ENCODE measurements at places on chromosomes 12 and 14.

GRCh38 chr12:6635856-6636531 is at the start of gene LPAR5:
LPAR5 (minus strand) TSS chr12:6635959; CDS start chr12:6621248, 14,711 bp downstream.
- DNase-seq = no peak

GRCh38 chr14:39434401-39434800 is 2.2 kb upstream of the FBXO33 start:
- no peak for DNase-seq

DNA sequence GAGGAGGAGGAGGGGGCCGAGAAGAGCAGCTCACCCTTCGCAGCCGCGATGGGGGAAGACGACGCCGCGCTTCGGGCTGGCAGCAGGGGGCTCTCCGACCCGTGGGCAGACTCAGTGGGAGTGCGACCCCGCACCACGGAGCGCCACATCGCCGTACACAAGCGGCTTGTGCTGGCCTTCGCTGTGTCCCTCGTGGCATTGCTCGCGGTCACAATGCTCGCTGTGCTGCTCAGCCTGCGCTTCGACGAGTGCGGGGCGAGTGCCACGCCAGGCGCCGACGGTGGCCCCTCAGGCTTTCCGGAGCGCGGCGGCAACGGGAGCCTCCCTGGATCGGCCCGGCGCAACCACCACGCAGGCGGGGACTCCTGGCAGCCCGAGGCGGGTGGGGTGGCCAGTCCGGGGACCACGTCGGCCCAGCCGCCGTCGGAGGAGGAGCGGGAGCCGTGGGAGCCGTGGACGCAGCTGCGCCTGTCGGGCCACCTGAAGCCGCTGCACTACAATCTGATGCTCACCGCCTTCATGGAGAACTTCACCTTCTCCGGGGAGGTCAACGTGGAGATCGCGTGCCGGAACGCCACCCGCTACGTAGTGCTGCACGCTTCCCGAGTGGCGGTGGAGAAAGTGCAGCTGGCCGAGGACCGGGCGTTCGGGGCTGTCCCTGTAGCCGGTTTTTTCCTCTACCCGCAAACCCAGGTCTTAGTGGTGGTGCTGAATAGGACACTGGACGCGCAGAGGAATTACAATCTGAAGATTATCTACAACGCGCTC is 745 bp downstream of the TRHDE start:
- peak; percentile 20 for DNase-seq

DNA sequence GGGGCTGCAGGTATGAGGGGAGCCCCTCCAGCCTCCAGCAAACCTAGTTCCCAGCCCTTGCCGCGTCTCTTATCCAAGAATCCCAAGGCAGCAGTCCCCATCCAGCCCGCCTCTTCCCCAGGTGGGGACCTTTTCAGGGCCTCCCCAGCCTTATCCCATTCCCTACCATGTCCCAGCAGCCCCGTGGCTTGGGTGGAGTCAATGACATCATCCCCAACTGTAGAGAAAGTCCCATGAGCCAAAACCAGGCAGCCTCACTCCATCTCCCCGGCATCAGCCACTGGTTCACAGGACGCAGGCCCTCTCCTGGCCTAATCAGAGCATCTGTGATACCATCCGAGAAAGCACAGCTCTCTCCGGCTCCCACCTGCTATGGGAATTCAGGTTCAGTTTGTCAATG is 131.0 kb downstream of the NCOR2 start:
- peak; percentile 23 for DNase-seq

DNA sequence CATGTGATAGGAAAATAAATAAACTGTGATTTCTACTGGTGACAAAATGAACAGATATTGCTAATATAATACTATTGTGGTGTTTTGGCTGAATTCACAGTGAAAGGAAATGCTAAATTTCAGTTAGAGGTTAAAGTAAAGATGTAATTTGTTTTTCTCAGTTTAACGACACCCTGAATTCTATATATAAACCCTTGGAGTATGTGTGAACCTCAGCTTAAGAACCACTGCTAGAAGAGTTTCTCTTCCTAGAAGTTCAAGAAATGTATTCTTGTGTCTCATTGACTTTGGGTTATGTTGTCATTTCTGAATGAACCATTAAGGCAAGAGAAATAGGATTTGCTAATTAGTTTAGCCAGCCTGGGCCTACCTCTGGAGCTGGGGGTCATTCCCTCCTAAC is 8.2 kb downstream of the FBXO34 start:
- no peak for DNase-seq

DNA sequence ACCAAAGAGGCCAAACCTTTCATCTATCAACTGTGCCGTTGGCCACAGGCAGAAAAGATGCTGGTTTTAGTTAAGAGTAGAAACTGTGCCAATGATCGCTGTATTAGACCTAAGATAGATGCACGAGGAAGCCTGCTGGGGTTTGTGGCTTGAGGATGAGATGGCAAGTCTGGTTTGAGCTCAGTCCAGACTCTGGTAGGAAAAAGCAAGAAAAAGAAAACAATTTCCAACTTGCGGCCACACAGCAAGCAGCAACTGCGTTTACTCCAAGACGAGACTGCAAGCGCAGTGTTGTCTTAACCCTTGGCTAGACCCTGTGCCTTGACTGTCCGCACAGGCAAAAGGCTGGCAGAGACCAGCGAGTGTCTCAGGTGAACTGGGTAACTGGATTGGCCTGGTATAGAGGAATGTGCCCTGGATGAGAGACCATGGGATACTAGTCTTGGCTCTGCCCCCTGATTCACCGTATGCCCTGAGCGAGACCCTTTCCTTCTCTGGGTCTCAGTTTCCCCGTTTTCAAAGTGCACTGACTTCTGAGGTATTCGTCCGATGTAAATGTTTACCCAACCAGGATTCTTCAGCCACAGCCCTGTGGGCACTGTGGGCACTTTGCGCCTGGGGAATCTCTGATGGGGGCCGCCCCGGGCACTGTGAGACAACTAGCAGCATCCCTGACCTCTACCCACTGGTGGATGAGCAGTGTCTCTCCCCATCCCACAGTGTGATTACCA is 113.4 kb downstream of the DICER1 start:
- DNase-seq = no peak

DNA sequence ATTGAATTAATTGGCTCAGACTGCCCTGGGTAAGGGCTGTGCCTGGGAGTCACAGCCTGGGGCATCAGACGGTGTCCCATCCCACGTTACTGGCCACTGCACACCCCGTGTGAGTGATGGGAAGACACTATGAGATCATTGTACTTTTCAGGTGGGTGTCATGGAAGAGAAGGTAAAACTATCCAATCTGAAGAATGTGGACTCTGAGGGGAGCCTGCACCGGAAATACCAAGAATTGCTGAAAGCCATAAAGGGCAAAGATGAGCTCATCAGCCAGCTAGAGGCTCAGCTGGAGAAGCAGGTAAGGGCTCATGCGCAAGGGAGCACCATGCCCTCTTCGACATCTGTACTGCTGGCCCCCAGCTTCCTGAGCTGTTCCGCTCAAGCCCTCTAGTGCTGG is 24.0 kb downstream of the PLEKHH1 start:
- DNase-seq = no peak

DNA sequence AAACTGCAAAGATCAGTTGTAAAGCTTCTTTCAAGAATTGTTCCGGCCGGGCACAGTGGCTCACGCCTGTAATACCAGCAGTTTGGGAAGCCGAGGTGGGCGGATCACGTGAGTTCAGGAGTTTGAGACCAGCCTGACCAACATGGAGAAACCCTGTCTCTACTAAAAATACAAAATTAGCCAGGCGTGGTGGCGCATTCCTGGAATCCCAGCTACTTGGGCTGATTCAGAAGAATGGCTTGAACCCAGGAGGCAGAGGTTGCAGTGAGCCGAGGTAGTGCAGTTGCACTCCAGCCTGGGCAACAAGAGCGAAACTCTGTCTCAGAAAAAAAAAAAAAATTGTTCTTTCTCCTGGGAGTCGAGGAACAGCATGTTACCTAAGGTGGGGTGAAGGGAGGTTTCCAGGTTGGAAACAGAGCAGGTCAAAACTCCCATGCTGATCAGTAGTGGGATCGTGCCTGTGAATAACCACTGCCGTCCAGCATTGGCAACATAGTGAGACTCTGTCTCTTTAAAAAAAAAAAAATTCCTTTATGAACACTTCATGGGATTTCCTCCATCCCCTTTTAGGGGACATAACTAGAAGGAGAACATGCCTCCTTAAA is 13.9 kb downstream of the FBXO34 start:
- DNase-seq = no peak

DNA sequence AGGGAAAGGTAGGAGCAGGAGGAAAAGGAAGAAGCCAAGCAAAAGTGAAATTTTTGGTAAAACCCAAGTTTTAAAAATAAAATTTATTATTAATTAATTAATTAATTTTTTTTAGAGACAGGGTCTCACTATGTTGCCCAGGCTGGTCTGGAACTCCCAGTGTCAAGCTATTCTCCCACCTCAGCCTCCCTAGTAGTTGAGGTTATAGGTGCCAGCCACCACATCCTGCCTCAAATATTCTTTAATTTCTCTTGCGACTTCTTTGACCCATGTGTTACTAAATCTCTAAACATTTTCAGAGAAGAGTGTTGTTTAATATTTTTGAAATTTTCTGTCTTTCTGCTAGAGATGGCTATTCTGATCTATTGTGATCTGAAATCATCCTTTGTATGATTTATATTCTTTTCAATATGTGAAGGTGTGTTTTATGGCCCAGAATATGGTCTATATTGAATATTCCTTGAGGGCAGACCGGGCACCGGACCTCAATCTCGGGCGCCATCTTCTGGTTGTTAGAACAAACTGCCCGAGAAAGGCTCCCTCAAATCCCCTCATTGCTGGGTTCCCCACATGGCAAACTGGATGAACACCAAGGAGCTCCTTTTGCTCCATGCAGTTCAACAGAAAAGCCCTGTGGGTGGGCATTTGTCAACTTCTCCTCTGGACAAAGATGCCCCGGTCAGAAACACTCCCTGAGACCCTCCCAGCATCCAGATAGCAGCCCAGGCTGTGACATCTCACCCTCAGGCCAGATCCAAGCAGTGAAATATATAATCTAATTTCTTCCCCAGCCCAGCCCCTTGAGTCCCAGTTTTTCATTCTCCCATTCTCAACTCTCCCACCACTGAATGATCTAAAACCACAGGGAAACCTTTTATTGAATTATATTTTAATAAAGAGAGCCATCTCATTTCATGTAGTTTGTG is 110.5 kb downstream of the ASCL4 start:
- peak; percentile 68 for DNase-seq

DNA sequence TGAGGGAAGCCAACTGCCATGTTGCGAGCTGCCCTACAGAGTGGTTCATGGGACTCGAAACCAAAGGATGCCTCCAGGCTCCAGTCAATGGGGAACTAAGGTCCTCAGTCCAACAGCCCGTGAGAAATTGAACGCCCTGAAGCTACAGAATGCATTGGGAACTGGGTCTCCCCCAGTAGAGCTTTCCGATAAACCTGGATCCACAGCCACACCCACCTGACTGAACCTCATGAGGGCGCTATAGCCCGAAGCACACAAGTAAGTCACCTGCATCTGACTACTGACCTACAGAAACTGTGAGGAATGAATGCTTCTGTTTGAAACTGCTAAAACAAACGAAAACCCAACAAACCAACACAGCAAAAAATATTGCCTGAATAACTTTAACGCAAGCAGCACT is 1297.7 kb downstream of the AACS start:
- no peak for DNase-seq

GRCh38 chr14:103353362-103353761 is 19.3 kb downstream of the EIF5 start:
- DNase-seq = no peak

GRCh38 chr12:123898673-123899072 is 74.0 kb downstream of the CCDC92 start:
- DNase-seq = no peak

DNA sequence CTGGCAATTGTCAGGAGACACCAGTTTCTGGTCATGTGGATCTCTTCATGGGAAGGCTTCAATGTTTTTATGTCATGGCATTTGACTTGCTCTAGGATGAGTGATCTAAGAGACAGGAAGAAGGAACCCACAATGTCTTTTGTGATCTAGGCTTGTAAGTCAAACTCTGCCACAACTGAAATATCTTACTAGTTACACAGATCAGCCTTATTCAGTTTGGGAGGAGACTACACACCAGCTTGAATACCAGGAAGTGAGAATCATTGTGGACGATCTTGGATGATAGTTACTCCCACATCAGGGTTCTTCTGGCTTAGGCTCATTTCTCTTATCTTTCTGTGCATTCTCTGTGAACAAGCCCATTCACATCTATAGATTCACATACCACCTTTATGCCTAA is 236.2 kb upstream of the FBXO33 start:
- no peak for DNase-seq

DNA sequence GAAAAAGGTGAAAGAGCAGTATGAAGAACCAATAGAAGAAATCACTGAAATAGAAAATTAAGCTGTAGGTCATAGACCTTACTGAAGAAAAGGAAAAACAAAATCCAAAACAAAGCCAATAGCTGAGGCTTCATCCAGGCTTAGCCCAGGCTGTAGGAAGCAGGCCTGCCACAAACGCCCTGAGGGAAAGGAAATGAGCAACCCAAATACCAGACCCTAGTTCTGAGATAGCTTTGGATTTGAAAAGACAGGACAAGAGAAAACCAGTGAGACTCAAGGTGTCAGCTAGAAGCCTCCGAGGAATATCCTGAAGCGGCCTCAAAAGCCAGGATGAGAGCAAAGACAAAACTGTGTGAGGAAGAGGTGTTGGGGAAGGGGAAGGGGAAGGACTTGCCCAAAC is 79.2 kb downstream of the FERMT2 start:
- no peak for DNase-seq

- DNase-seq = no peak
Observed at GRCh38 chr14:49619730-49620129, 696 bp downstream of the RPL36AL start.

DNA sequence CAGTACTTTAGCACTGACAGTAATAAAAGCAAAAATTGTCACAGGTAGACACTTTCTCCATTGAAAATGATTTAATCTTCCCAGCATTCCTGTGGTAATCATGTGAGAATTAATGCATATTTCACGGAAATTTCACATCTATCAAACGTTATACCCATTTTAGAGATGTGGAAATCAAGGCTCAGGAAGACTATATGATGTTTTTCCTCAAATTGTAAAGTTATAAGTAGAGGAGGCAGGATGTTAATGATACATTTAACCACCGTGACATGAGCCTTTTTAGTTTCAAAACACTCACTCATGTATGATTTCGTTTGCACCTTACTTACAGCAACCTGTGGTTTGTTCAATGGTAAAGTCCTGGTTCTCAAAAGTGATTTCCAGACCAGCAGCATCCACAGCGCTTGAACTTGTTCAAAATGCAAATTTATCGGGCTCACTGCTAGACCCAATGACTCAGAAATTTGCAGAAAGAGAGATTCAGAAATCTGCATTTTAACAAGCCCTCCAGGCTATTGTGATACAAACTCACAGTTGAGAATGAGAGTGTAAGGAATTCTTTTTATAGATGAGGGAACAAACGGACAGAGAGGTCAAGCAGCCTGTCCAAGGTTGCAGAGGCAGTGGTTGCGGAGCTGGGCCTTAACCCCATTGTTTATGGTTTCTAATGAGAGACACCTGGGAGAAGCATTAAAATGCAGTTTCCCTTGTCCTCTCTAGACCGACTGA is 654.8 kb upstream of the TBX3 start:
- DNase-seq = no peak

DNA sequence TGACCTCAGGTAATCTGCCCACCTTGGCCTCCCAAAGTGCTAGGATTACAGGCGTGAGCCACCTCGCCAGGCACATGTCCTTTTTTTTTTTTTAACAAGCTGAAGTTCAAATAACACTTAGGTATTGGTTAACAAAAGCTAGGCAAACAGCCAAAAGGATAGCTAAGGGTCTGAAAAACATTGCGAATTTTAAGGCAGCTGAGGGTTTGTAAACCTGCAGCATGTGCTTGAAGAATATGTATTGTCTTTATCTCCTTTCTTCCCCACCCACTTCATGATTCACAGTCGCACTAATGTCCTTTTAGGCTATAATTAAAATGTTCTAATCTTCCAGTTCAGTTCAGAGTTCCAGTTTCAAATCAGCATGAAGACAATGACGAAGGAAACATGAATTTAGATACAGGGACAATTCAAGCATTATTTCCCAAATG is 30.1 kb upstream of the CERS5 start:
- no peak for DNase-seq
